Amygdala (tissue), 56 donors: ENCODE measurements at places on chromosomes 6 and 20.

DNA sequence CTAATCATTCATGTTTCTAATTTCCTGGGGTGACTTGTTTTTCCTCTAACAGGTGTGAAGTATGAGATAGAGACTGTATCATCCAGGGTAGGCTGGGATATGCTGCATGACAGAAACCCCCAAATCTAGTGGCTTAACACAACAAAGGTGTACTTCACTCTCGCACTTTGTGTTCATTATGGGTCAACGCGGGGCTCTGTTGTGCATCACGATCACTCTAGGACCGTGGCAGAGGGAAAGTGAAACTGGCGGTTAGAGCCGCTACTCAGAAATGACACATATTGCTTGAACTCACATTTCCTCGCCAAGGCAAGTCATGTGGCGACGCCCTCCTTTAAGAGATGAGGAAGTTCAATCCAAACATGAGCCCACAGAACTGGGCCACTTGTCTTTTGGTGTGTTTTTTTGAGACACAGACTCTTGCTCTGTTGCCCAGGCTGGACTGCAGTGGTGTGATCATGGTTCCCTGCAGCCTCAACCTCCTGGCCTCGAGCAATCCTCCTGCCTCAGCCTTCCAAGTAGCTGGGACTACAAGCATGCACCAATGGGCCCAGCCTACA is 41.3 kb downstream of the PCNA start:
- no peak for DNase-seq

DNA sequence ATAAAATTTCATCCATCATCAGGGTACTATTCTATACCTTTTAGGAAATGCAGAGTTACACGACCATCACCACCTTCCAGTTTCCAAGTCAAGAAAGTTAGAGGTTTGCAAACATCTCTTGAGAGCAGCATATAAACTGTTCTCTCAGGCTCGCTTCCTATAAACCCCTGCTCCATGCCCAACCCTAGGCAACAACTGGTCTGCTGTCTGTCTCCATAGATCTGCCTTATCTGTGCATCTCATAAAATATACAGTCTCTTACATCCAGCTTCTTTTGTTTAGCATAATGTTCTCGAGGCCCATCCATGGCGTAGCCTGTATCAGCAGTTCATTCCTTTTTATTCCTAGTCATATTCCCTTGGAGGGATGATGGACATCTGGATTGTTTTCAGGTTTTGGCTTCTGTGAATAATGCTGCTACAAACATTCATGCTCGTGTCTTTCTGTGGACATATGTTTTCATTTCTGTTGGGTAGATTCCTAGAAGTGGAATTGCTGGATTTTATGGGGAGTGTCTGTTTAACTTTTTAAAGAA is 6.1 kb downstream of the PTPRT start:
- DNase-seq: no peak

GRCh38 chr6:4394786-4395185 is 259.4 kb upstream of the ECI2 start:
- DNase-seq: no peak

DNA sequence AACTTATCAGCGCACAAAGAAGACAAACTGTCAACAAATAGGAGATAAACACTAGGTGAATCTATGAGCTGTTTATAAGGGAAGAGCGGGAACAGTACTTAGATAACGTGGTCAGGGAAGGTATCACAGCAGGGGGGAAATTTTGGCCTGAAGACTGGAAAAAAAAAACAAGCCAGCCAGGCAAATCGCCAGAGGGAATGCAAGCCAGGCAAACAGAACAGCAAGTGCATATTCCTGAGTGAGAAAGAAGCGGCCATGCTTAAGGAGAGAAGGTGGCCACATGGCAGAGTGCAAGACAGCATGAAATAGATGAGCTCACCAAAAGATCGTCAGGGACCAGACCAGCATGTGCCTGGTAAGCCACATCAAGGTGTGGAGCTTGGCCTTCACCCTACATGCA is 466.5 kb upstream of the ARID1B start:
- DNase-seq: no peak

DNA sequence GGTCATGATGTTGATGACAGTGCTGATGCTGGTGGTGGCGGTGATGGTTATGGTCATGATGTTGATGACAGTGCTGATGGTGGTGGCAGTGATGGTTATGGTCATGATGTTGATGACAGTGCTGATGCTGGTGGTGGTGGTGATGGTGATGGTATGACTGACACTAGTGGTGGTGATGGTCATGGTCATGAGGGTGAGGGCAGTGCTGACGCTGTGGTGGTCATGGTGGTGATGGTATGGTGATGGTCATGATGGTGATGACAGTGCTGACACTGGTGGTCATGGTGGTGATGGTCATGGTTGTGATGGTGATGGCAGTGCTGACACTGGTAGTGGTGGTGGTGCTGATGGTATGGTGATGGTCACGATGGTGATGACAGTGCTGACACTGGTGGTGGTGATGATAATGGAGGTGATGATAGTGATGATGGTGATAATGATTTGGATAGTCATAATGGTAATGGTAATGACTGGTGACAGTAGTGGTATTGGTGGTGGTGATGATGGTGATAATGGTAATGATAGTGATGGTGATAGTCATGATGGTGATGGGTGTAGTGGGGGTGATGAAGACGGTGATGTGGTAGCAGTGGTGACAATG is 206.2 kb downstream of the CDH4 start:
- no peak for DNase-seq
